Fibroblast of skin of right quadriceps (primary cell): ENCODE measurements at places on chromosomes 1 and 21.
A peak's percentile ranks its signal among the peaks of the same experiment; 100 is the strongest.

GRCh38 chr1:211811848-211812247 is 18.7 kb downstream of the LPGAT1 start:
- DNase-seq, result no peak

DNA sequence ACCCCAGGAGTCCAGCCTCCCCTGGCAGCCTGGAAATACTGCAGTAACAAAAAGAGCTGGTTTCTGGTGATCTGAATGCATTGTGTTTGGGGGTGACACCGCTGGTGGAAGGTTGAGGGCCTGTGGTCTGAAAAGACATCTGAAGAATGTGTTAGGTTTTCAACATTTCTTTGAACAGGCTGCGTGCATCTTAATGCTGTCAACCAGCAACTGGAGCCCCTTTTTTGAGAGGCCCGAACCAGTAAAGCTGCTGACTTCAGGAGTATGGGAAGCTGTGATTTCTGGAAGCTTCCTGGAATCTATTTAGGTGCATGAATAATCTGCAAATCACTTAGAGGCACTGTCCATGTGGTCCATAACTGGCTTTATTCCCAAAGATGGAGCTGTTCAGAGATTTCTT is 17.0 kb downstream of the ATP5PO start:
- peak; percentile 53 for DNase-seq

DNA sequence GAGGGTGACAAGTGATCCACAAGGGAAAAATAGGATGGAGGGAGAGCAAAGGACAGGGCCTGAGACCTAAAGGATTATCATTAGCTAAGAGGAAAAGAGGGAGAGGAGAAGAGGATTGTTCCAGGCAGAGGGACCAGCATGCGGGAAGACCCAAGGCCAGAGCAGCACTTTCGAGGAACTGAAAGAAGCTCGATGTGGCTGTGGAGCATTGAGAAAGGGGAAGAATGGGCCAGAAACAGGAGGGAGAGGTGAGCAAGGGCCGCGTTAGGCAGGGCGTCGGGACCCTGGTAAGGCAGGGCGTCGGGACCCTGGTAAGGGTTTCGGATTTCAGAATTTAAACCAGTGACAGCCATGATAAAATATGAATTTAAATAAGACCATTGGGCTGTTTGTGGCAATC is 22.8 kb upstream of the CSF1 start:
- DNase-seq, result no peak

GRCh38 chr1:15275921-15276683 is 29.1 kb downstream of the FHAD1 start:
- DNase-seq, result no peak

DNA sequence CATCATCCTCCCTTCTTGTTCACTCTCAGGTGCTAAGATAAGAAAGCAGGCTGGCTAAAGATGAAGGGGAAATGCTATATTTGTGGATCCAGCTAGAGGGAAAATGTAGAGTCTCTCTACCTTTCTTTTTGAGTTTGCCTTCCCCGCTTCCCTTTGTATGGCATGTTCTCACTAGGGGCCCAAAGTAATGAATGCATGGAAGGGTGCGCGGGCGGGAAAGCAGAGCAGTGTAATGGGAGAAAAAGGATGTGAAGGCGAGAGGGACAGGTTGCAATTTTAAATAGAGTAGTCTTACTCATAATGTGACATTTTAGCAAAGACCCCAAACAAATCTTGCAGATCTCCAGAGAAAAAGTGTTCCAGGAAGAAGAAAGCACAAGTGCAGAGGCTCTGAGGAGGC is 105.1 kb upstream of the ATP1B1 start:
- DNase-seq, result no peak

- DNase-seq, result no peak
Measured at GRCh38 chr1:100268202-100268601, 2.2 kb downstream of the RTCA start.

- no peak for DNase-seq
Measured at GRCh38 chr1:40409467-40409866, 35.9 kb downstream of the SMAP2 start.

DNA sequence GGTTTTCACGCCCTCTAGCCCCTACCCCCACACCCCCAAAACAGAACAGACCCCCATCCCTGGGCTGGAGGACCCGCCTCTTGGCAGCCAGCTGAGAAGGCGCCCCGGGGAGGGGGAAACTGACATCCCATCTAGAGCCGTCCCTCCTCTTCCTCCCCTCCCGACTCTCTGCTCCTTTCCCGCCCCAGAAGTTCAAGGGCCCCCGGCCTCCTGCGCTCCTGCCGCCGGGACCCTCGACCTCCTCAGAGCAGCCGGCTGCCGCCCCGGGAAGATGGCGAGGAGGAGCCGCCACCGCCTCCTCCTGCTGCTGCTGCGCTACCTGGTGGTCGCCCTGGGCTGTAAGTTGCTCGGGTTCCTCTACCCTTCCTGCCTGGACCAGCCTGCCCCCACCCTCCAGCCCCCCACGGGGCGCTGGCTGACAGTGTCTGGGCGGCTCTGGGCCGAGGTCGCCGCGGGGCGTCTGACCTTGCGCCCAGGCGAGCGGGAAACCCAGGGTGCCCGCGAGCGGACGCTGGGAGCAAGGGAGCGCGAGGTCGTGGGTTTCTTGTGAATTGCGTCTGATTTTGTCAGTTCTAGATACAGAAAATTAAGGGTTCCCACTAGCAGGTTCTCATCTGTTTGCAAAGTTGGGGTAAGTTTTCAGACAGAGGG is 618 bp downstream of the JAM2 start:
- DNase-seq, result peak; percentile 33

DNA sequence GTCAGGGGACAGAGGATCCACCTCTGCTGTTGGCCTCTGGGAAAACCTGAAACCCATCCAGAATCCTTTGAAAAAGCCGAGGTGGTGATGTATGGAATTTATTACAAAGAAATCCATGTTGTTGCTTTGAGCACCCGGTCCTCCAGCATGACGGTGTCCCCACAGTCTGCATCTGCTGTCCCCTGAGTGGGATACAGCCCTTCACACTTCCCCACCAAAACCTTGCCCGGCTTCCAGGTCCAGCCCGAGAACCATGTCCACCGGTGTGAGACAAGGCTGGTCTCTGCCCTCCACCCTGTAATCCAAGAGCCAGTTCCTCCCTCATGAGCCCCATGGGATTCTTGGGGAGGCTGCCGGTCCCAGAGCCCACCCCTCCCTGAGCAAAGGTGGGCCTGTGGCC is 70.5 kb downstream of the STUM start:
- no peak for DNase-seq

DNA sequence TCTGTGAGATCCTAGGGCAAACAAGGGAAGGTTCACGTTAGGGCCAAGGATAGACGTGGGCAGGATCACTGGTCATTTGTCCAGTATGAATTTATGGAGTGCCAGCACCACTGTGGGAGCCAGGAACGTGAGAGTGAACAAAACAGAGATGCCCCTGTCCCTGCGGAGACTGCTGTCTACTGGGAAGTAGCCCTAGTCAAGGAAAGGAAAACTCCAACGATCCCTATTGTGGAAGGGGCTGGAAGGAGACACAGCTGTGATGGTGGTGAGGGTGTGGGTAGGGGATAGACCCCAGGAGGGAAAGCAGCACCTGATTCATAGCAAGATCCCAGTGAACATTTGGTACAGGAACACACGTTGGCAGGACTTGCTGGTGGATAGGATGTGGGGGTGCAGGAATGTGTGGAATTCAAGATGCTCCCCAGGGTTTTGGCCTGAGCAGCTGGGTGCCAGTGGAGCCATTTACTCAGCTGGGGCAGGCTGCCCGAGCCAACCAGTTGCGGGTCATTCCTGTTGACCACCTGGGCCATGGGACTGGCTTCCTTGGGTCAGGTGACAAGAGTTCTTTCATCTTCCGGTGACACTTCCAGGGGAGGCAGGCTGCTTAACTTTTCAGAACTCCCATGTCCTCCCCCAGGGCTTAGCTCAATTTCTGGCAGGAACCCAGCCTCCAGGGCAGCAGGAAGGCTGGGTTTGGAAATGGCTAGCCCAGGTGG is 1.2 kb upstream of the ATP13A2 start:
- peak; percentile 29 for DNase-seq

DNA sequence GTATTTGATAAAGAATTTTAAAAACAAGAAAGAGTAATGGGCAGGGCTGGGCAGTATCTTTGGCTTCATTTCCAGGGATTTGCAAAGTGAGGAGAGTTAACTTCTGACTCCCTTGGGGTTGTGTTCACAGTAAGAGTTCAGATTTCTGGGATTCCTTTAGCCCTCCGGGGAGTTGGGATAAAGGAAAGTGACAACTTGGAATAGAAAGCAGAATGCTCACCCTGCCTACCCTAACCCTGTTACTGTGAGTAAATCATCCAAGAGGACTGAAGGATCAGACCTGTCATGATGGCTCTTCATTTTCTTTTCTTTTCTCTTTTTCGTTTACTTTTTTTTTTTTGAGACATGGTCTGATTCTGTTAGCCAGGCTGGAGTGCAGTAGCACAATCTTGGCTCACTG is 76.1 kb downstream of the CACHD1 start:
- peak; percentile 20 for DNase-seq

DNA sequence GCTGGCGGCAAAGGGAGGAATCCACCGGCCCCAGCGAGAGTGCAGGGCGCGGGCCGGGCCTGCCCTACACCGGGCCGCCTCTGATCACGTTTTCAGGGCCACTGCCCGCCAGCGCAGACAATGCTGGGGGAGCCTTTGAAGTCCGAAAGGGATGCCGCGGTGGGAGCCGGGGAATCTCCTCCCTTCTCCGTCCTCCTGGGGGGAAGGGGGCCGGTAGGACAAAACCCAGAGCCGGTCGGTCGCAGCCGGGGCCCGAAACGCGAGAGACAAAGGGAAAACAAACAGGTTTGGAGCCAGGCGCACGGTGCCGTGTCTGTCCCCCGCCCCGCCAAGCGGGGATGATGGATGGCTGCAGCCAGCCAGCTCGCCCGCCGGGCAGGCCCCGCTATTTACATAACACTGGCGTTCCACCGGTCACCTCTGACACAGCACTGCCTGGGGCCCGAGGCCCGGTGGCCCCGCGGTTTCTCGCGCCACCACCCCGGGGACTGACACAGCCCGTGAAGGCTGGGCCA is 92.0 kb downstream of the CASZ1 start:
- DNase-seq, result no peak

DNA sequence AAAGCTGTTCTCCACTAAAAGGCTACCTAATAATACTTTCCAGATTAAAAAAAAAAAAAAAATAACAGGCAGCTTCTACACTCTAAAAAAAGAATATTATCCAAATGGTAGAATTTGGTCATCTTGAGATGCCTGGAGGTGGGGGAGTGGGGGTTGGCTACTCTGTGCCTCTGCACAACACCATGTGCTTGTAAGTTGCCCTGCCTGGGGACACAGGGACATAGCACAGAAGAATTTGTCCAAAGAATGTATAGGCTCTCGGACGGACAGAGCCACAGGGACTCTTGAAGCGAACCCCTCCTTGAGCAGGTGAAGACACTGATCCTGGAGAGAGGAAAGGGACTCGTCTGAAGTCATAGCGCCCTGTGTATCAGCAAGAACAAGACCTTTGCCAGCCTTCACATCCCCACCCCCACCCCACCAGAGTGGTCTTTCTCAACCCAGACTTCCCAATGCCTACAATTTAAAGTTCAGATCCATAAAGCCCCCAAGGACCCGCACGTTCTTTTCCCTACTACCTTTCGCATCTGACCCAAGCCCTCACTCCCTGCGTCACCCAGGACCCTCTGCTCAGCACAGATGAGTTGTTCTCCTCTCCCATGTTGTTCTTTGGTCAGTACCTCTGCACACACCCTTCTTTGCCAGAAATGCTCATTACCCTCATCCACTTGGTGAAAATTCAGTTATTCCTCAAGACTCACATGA is 72.6 kb downstream of the LGR6 start:
- DNase-seq, result no peak

DNA sequence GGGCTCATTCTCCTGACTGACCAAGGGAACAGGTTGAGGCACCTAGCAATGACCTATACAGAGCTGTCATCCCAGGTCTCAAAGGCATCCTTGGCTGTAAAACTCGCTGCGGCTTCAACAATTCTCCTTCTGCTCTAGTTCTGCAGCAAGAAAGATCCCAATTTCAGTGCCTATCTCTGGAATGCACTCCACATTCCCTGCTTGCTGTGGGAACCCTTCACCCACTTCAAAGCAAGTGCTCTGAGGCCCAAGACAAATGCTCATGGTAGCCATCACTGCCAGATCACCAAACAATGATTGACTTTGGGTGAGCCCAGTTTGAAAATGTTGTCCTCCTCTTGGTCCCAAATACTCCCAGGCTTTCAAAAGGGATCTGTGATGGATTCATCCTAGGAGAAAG is 37.7 kb upstream of the FMO3 start:
- DNase-seq, result no peak

GRCh38 chr1:55035904-55036303 is 3.4 kb upstream of the PCSK9 start:
- DNase-seq, result no peak

DNA sequence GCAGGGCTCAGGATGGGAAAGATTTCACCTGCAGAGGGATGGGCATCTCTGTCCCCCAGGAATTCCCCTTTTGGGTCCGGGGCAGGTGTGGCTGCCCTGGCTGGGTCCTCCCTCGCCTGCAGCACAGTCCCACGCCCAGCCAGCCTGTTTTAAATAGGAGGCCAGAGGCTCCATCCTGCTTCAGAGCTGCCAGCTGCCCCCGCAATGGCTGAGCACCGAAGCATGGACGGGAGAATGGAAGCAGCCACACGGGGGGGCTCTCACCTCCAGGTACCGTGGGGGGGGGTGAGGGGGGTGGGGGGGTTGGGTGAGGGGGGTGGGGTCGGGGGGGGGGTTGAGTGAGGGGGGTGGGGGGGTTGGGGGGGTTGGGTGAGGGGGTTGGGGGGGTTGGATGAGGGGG is 3.6 kb downstream of the SCNN1D start:
- no peak for DNase-seq

GRCh38 chr1:12067900-12068821 is 5.1 kb downstream of the TNFRSF8 start:
- DNase-seq, result peak; percentile 70

DNA sequence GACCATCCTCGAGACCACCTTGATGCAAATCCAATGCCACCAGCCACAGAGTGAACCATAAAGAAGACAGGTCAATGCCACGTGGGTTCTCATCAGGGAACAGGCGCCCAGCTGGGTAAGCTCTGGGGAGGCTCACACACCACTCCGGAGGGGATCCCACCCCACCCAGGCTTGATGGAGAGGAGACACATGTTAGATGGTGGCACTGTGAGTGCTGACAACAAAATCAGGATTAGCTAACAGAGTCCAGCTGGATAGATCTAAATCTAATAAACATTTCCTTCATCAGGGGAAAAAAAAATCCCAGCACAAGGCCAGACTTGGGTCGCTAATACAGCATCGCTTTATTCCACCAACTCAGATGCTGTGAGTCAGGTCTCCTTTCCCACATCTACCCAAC is 132.2 kb upstream of the TNR start:
- DNase-seq, result no peak
